ENCODE measurements at places on chromosomes 2 and 18. TPM values are rescaled to one million over a fixed set of nuclear protein-coding genes. Genes with fewer than 3 reads are reported as not detected.

The APCDD1 gene
- total RNA-seq, result 33.6 TPM

The FOXI3 gene
- total RNA-seq, result not detected

DNA sequence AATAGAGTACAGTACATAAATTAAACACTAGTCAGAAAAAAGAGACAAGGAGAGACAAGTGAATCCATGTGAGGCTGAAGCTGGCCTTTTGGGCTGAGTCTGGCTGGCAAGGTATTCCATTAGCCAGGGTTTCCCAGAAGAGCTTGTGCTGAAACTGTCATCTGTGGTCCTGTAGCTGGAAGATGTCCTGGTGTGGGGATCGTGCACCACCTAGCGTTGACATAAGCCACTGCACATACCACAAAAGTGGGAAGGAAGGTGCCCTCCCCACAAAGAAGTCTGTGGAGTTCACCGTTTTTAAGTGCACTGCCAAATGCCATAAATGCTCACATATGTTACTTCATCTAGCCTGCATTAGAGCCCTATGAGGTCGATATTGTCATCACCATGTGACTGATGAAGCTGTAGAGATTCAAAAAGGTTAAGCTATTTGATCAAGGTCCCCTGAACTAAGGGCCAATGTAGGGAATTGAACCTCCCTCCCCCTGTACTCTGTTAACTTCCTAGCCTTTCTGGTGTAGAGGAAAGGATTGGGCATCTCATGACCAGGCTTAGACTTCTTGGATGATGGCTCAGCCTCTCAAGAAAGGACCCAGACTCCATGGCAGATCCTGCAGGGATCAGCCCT, 31.9 kb upstream of the GALNT14 start:
- no peak overlapping the region for H3K4me3 ChIP-seq
- DNase-seq, result no peak
- H3K4me1 ChIP-seq, result no peaks in the 10 kb centered on the region
- H3K27ac ChIP-seq, result no peak overlapping the region
- no peaks in the 10 kb centered on the region for H3K27me3 ChIP-seq
- H3K36me3 ChIP-seq, result no peaks in the 10 kb centered on the region

GRCh38 chr2:3042601-3043585, 334.7 kb downstream of the EIPR1 start:
- H3K4me1 ChIP-seq, result no peaks in the 10 kb centered on the region
- DNase-seq, result no peak
- H3K36me3 ChIP-seq, result no peaks in the 10 kb centered on the region
- no peak overlapping the region for H3K27ac ChIP-seq

The SNED1 gene
- 13.9 TPM for total RNA-seq

Measured in esophagus squamous epithelium (tissue), 5 donors.